ENCODE measurements at places on chromosomes 4 and X.
A peak's percentile ranks its signal among the peaks of the same experiment; 100 is the strongest.

- no peak for DNase-seq
These were observed 37.5 kb downstream of the USP9X start for GRCh38 chrX:41122664-41123257.

GRCh38 chr4:20528508-20528907 is 171.8 kb upstream of the PACRGL start:
- no peak for DNase-seq

GRCh38 chr4:64682481-64682880 is 273.2 kb upstream of the TECRL start:
- no peak for DNase-seq

- no peak for DNase-seq
These were observed 2.0 kb downstream of the CYBB start for GRCh38 chrX:37781814-37782213.

- no peak for DNase-seq
These were observed 189.9 kb downstream of the TBCK start for GRCh38 chr4:106126062-106126461.

GRCh38 chrX:111830571-111830970 is 45.4 kb upstream of the TRPC5OS start:
- DNase-seq: no peak

DNA sequence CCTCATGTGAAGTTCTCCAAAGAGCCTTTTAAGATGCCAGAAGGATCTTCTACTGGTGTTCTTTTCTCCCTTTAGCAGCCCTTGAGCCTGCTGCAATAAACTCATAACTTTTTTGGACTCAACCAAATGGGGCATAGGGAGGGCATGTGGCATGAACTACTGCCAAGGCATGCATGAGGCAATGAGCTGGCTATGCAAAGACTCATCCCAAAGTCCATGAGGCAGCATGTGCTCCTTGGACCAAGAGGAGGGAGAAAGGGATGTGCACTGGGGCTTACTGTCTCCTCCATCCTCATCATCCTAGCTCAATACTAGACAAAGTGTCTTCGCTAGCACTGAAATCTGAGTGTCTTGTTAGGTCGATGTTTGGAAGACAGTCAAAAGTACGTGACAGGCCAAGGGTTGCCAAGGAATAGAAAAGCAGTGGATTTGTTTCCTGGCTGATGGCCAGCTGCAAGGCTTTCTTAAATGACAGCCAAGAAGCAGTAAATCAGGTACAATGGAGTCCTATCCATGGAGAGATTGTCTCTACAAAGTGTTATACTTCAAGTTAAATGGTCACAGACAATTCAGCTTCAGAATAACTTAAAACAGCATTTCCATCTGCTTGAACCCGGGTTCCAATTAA is 44.5 kb upstream of the ATXN3L start:
- DNase-seq: no peak

- DNase-seq: peak; percentile 19
These were observed at the start of gene RBM47 for GRCh38 chr4:40629401-40630334. Gene RBM47, minus strand, starts transcription at chr4:40629864. Its CDS starts 190,971 bp downstream, at chr4:40438893.

DNA sequence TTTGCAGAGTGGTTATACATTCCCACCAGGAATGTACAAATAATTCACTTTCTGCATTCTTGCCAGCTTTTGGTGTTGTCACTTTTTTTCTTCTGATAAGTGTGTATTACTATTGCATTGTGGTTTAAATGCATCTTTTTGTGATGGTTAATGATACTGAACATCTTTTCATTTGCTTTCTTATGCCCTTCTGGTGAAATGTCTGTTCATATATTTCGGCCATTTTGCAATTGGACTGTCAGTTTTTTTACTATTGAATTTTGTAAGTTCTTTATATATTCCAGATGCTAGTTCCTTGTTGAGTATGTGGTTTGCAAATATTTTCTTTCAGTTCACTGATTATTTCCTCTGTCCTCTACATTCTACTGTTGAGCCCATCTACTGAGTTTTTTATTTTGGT is 19.4 kb upstream of the BMP2K start:
- no peak for DNase-seq

DNA sequence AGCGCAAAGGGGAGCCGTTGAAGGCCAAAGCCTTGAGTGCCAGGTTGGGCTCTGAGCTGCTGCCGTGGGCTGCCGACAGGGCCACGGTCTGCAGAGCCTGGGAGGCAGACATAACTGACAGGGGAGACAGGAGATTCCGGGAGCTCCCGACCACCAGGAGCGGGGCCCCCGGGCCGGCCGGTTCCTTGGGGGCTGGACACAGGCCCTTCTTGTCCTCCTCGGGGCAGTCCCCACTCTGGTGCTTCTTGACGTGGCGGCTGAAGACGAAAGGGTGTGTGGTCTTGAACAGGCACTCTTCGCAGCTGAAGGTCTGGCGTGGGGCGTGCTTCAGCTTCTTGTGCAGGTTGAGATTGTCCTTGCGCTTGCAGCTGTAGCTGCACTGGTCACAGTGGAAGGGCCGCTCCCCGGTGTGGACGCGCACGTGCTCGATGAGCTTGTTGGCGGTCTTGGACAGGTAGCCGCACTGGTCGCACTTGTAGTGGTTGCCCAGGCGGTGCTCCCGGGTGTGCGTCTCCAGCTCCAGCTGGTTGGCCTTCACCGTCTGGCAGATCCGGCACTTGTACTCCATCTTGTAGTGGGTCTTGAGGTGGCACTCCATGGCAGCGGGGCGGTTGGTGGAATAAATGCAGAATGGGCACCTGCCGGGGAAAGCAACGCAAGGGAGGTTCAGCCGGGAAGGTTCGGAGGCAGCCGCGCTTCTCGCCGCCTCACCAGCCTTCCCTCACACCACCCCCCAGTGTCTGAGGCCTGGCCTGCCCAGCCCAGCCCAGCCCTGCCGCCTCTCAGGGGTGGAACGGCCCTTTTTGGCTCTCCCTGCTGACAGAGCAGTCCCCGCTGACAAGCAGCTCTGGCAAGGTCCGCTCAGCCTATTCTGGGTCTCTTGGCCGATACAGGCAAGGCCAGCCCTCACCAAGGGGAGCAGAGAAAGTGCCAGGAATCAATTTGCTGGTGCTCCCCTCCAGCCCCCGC is 81.3 kb downstream of the C4orf51 start:
- no peak for DNase-seq

- DNase-seq: no peak
These were observed 811.8 kb downstream of the RAB28 start for GRCh38 chr4:12672303-12672702.

All from T-helper 2 cell treated with Interferon-gamma antibody and Interleukin-4, amounts not matched to agents 5 μg/mL and 100 μg/mL, for 36 hours (primary cell).